ENCODE measurements at places on chromosomes 2 and 18.

GRCh38 chr2:234403751-234404150 lies 93.1 kb downstream of the ARL4C start:
- no peak for DNase-seq

GRCh38 chr2:55283083-55283482 lies 14.1 kb upstream of the MTIF2 start:
- DNase-seq = no peak

GRCh38 chr2:235390108-235390815 lies 103.6 kb upstream of the AGAP1 start:
- peak; percentile 74 for DNase-seq

DNA sequence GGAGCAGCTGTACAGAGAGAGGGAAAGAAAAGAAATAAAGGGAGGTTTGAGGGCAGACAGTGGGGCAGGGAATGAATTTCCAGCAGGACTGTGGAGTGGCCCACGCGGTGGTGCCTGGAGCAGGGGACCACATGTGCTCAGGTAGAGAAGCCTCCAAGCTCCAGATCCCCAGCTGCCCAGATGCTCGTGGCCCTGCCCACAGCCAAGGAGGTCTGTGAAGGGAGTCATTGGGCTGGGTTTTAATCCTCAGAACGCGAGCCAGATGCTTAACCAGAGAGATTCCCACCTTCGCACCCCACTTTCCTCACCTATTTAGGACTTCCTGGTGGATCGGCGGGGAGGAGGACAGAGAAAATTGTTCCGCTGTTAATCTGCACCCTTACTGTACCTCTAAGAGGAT lies 369.4 kb downstream of the PARD3B start:
- DNase-seq = no peak

GRCh38 chr2:96520231-96520630 lies 15.1 kb upstream of the NEURL3 start:
- DNase-seq = no peak

DNA sequence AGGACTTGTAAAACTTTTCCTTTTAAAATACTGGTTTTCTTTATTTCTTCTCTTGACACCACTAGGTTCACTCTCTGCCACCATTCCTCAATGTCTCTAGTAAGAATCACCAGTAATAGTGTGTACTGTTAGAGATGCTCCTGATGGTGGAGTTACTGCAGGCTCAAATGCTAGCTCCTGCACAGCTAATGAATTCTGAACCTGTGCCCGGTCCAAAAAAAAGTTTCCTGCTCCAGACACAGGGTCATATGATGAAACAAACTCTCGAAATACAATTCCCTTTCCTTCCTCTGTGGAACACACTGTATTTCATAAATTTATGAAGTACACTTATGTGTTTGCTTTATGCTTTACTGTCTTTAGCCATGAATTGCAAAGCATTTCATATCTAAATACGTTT lies 19.2 kb downstream of the PMS1 start:
- no peak for DNase-seq

- no peak for DNase-seq
These were observed 69.8 kb downstream of the ARHGEF33 start for GRCh38 chr2:38959466-38959865.

DNA sequence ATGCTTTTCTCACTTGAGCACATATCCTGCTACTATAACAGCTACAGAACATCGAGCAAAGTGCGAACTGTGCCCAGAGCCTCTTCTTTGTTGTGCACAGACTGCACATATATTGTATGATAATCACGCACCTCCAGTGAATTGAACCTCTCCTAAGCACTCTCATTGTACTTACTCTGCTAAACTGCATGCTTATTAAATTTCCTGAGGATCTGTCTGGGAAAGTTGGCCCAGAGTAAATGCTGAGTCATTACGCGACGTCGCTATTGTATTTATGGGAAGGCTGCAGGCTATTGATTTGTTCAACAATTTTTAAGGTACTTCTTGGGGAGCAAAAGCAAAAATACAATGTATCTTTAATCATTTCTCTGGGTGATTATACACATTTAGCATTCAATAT lies 399.6 kb upstream of the DSEL start:
- DNase-seq = no peak

DNA sequence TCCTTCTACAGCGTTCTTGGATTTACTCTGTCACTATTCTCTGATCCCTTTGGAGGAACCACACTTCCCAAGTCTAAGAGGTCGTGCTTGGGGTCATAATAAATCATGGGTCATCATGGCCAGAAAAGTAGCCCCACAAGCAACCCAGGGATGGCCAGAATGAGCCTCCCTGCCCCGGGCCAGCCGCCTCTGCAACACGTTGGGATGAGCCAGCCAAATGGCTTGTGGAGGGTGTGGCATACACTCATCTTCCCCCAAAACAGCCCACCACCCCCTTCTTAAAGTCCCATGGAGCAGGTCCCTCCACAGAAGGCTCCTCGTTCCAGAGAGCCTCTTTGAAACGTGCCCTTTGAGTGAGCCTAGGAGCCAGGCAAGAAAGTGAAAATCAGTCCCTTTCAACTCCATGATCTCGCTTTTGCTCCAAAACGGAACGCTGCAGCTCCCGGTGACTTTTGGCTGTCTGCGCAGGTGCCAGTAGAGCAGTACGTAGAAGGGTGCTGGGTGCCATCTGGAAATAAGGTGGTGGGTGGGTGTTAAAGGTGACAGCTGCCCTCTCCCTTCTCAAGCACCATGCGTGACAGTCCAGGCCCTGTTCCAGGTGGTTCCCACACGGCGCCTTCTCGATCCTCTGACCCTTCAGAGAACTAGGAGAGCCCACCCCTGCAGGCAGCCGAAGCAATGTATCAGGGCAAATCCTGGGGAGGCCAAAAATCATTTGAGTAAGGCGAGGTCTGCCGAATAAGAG lies 48.5 kb upstream of the FOSL2 start:
- no peak for DNase-seq

GRCh38 chr2:109439390-109439786 lies 174.4 kb downstream of the SEPTIN10 start:
- no peak for DNase-seq

GRCh38 chr2:128416109-128416785 lies 97.6 kb upstream of the HS6ST1 start:
- no peak for DNase-seq

- DNase-seq = no peak
These were observed 356.1 kb downstream of the SS18 start for GRCh38 chr18:25734336-25734735.

DNA sequence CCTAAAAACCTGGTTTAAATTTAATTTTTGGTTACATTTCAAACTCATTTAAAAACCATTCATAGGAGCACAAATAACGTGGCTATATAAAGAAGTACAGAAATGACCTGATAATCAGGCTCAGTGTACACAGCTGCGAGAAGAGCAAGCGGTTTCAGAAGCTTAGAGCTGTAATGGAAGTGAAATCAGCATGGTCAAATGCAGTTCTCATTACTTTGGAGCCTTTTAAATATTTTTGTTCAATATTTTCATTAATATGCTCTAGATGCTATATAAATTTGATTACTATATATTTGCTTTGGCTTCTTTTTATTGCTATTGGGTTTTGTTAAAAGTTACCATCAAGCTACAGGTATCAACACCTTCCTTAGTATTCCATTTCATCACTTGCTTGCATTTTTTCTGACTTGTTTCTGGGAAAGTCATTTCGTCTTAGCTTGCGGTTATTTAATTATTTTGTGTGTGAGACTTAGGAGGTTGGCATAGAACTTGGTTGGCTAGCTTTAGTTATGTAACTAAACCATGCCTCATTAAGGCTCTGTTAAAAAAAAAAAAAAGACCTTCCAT lies 58.7 kb downstream of the AFTPH start:
- DNase-seq = no peak

DNA sequence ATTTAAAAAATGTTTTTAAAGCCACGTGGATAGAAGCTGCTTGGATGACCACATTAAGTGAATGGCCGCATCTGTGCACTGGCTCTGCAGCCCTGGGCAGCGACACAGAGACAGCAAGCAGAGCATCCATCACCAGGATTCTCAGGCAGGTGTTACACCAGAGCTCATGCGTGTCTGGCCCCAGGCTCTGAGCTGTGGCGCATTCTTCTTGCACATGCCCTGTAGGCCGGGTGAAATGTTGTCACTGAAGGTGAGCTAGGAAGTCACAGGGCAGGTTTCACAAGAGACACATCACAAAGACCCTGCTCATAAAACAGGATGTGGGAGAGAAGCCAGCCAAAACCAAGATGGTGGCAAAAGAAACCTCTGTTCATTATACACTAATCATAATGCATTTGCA lies 8.4 kb upstream of the PXDN start:
- no peak for DNase-seq

- no peak for DNase-seq
These were observed 67.5 kb downstream of the ZEB2 start for GRCh38 chr2:144452169-144452988.

- no peak for DNase-seq
These were observed 1.4 kb downstream of the ATIC start for GRCh38 chr2:215313255-215313613.

GRCh38 chr2:182713601-182714000 lies 2.5 kb upstream of the DNAJC10 start:
- no peak for DNase-seq

GRCh38 chr2:172998547-172999272 lies 76.9 kb upstream of the MAP3K20 start:
- no peak for DNase-seq

DNA sequence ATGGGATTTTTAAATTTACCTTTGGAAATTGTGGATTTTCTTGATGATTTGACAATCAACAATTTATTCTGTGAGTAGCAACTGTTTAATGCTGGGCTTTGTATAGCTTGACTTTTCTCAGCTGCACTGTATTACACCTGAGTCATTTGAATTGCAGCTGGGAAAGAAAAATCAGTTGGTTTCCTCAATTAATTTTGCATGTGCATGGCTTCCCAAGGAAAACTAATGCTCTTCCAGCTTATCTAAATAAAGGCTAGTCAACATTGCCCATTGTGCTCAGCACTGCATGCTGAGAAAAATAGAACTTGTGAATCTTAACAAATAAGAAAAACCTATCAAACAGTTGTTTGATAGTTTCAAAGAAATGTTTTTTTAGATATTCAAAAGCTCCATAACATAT lies 268.3 kb upstream of the CDH20 start:
- DNase-seq = no peak

- DNase-seq = no peak
These were observed 1977.7 kb upstream of the LRRTM1 start for GRCh38 chr2:82282111-82282882.

DNA sequence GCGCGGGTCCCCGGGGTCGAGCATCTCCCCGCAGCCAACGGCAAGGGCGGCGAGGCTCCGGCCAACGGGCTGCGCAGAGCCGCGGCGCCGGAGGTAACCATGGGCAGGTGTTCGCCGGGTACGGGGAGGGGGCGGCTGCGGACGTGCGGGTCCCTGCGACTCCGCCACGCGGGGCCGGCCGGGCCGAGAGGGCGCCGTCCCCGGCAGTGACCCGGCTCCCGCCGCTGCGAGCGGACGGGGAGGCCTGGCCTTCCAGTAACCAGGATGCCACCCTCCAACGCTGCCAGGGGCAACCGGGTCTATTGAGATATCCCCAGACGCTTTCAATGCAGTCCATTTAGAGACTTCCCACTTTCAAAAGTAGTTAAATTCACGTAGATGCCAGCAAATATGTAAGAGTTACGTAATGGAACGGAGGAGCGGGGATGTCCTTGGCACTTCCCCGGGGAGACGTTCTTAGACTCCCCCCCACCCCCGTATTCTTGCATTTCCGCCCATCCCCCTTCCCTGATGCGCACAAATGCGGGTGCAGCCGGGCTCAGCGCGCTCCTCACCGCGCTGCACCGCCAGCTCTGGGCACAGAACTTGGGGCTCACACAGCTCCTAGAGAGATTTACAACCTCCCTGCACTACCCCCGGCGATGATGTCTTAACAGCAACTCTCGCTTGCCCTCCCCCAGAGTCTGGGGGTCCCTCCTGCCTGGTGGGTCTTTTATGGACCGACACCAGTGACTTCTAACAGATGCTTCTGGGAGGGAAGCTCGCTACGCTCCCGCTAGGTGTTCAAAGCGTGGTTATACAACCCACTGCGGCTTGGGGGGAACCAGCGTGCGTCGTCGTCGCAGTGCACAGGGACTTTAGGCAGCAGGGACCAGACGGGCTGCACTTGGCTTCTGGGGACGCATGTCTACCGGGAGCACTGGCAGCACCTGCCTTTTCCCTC lies 657 bp downstream of the SGPP2 start:
- DNase-seq = peak; percentile 36
